ENCODE measurements at places on chromosomes 16 and 17.

GRCh38 chr17:3682033-3682432, 13.4 kb downstream of the EMC6 start:
- no peak for DNase-seq

GRCh38 chr16:4767872-4768548, 1.0 kb upstream of the ZNF500 start:
- peak; percentile 28 for DNase-seq

DNA sequence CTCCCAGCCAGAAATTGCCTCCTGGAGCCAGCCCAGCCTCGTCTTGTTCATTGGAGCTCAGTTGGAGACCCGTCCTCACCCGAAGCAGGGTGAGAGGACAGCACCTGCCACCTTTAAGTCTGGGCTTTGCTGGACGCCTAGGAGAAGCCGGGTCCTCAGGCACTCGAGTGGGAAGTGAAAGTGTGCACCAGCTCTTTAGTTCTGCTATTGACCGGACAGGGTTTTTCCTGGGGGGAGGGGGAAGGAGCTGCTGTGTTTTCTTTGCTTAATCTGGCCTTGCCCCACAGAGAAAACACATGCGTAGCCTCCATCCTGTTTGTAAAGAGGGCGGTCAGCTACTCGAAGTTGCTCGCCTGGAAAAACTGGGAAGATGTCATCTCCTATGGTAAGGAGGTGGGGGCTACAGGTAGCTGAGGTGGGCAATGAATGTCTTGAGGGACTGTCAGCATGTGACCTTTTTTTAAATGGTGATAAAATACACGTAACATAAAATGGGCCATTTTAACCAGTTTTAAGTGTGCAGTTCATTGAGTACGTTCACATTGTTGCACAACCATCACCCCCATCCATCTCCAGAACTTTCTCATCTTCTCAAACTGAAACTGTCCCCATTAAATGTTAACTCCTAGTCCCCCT, 34.4 kb downstream of the CMIP start:
- DNase-seq, result no peak

GRCh38 chr17:48132385-48132784, 24.8 kb downstream of the SNX11 start:
- DNase-seq, result no peak

DNA sequence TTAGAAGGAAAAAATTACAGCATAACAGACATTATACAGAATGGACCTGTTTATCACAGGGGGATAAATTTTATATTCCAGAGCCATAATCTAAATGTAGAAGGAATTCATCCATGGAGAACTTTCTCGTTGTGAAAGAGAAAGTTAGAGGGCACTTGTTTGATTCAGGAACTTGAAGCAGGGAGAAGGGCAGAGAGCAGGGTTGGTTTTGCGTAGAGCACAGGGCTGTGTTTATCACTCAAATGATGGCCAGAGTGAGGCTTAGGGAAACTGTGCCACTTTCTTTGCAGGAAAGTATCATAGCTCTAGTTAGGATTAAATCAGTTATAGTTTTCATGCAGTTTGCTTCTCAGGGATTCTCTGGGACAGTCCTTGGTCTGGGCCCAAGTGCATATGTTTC, 29.1 kb upstream of the MED13 start:
- no peak for DNase-seq

DNA sequence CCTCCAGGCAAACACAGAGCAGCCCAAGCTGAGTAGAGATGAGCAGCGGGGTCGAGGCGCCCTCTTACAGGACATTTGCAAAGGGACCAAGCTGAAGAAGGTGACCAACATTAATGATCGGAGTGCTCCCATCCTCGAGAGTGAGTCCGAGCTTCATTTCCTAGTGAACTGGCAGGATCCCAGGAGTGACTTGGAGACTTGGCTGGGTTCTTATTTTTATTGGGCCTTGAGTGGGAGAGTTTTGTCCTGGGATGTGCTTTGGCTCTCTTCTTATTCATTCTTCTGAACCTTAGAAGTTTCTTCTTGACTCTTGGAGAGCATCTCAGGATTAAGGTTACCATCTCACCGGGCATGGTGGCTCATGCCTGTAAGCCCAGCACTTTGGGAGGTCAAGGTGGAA, 27.2 kb upstream of the CDC6 start:
- DNase-seq, result no peak

DNA sequence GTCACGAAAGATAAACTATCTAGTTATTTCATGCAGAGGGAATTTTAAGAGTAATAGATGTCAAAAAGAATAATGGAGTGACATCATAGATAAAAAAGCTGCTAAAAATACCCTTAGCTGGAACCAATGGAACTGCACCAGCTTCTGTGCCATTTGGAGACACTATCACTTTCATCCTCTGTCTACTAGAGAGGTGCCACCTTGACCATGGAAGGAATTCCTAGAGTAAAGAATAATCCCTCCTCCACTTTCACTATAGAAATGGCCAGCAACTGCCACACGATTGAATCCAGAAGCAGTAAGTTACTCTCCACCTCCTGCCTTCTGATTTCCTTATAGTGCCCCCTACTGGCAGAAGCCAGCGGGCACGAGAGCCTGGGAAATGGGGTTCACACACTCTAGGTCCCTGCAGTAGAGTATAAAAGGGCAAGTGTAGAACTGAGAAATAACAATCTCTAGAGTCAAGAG, 2.8 kb upstream of the ALDH3A2 start:
- DNase-seq, result peak; percentile 59

GRCh38 chr17:28744972-28745785, 1.4 kb downstream of the TRAF4 start:
- DNase-seq, result no peak

GRCh38 chr16:51755039-51755501, 604.0 kb upstream of the SALL1 start:
- no peak for DNase-seq

DNA sequence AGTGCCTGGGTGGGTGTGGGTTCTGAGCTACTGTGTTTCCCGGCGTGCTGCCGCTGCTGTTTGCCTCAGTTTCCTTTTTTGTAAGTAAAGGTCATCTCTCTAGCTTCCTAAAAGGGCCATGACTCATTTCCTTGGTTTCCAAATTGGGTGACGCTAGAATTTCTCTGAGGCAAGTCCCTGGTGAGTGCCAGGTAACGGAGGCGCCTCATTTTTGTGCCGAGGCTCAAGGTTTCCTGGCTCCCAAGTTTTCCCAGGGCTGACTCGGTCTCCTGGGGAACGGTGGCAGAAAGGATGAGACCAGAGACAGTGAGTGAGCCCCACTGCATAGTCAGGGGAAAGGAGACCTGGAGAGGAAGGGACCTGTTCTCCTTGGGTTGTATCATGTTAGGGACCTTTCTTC, 20.3 kb downstream of the MSI2 start:
- DNase-seq, result no peak

- DNase-seq, result peak; percentile 84
These were observed 591 bp upstream of the TNFSF13 start for GRCh38 chr17:7557775-7558543.

GRCh38 chr16:24668481-24669061, 60.9 kb upstream of the TNRC6A start:
- no peak for DNase-seq

DNA sequence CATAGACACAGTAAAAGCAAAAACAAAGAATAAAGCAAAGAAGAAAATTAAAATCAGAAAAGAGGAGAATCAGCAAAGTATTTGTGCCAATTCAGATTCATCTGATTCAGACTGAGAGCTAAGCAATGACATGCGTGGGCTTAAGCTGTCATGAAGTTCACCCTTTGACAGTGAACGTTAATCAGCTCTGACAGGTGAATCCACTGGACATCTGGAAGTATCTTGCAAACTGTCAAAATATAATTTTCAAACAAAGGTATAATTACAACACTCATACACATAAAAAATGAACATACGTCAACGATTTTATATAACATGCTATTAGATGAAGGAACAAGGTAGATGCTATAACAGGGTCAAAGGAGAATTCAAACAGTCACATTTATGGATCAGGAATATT, 596.3 kb upstream of the SALL1 start:
- DNase-seq, result no peak

DNA sequence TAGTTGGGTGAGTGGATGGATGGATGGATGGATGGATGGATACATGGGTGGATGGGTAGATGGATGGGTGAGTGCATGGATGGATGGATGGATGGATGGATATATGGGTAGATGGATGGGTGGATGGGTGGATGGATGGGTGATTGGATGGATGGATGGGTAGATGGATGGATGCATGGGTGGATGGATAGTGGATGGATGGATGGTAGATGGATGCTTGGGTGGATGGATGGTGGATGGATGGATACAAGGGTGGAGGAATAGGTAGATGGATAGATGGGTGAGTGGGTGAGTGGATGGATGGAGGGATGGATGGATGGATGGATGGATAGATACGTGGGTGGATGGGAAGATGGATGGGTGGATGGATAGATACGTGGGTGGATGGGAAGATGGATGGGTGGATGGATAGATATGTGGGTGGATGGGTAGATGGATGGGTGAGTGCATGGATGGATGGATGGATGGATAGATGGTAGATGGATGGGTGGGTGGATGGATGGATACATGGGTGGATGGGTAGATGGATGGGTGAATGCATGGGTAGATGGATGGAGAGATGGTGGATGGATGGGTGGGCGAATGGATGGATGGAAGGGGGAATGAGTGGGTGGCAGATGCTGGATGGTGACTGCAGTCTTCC, 19.0 kb downstream of the ZNF469 start:
- DNase-seq, result no peak

DNA sequence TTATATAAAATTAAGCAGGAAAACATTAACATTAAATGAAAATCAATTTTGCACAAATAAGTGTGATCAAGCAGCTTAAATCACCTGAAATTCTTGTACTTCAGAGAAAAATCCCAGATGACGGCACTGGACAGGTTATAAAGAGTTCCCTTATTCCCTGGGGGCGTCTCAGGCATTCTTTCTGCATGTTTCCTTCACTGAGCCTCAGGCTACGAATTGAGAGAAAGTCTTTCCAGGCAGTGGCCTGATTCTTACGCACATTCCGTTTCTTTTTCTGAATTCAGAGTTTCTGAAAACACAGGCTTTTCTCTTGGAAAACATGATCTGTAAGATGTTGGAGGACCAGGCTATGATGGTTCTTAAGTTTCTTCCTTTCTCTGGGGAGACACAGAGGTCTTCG, 22.1 kb upstream of the PITPNM3 start:
- no peak for DNase-seq

DNA sequence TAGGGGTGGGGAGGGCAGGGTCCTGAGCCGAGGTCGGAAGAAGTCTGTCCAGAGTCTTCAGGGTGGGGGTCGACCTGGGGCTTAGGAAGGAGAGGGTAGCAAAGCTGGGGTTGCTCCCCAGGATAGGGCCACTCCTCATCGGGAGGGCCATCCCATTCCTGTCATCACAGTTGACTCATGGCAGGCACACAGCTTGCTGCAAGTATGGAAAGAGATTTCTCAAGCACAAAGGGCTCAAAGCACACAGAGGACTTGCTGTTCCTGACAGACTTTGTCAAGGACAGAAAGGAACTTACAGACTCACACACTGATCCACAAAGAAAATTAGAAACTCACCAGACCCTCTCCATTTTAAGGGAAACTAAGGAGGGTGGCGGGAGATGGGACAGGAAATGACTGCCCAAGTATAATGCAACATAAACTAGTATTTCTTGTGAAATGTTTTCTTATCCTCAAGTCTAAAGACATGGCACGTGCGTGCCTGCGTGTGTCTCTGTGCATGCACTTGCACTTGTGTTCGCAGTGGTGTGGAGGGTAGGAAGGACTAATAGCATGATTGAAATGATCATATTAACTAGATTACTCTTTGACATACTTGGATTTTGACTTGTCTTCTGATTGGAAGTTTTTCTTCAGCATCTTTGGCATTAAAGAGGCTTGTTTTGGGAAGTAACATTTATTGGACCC, 2.4 kb downstream of the AOC2 start:
- DNase-seq, result peak; percentile 34

GRCh38 chr17:40615068-40615840, 32.4 kb downstream of the SMARCE1 start:
- DNase-seq, result peak; percentile 38

DNA sequence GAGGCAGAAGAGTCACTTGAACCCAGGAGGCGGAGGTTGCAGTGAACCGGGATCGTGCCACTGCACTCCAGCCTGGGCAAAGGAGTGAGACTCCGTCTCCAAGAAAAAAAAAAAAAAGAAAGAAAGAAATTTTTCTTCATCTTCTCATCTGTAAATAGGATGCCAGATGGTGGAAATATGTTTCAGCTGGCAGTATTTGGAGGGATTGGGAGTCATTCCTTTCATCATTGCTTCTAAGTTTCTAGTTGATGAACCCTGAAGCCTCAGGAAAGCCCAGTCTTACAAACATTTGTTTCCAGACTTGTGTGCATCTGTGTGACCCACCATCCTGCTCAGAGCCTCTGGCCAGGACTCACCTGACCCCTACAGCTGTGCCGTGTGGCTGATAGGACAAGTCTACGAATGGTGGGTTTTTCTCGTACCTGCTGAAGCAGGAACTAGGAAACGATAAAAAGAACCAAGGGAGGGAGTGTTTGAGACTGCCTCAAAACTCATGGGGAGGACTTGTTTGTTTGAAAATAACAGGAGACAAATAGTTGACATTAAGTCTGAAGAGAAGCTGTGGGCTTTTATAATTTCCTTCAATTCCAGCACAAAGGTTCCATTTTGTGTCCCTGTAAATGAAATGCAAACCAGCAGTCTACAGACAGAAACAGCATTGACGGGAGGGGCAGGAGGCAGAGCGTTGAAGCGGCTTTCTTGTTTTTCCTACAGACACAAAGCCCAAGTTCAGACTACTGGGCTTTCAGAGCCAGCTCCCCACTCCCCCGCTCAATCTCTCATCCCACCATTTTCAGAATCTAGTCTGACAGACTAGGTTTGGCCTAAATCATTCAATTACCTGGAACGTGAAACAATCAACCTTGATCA, 24.9 kb downstream of the CDRT4 start:
- no peak for DNase-seq

DNA sequence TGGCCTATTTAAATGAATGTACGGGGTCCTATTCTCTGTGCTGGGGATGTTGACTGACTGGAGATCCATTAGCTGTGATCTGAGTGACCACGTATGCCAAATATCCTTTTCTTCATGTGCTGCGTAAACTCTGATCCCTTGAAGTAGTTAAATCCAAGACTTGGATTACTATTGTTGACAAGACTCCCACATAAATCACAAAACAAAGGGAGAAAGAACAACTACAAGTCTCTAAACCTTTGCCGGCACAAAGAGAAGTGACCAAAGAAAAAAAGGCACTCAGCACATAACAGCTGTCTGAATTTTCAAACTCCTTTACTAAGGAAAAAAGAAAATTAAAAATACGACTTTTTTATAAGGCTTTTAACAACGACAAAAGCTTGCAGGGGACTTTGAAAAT, 559.9 kb upstream of the CDH8 start:
- no peak for DNase-seq

- DNase-seq, result peak; percentile 77
These were observed 1.3 kb upstream of the RAB40C start for GRCh38 chr16:588639-588888.

- DNase-seq, result no peak
These were observed 14.8 kb downstream of the VAC14 start for GRCh38 chr16:70786020-70786755.

- DNase-seq, result no peak
These were observed 41.4 kb downstream of the CMIP start for GRCh38 chr16:81485824-81486539.

All from HL-60 (cell line).